ENCODE measurements at places on chromosomes 11 and 22.

DNA sequence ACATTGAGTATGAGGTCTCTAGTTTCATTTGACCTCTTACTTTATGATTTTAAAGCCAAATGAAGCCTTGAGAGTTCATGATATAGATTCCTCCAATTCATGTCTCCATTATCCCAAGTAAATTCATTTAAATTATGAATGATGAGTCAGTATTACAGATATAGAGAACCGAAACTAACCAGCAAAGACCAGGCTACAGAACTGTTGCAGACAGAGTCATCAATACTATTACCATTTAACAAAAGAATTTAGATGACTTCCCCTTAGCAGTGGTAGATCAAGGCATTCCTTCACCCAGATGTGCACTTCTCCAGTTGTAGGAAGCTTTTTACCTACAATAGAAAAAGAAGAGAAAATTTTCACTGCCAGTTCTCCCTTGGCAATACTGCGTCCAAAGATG, 11.8 kb upstream of the CCDC89 start:
- DNase-seq: no peak

DNA sequence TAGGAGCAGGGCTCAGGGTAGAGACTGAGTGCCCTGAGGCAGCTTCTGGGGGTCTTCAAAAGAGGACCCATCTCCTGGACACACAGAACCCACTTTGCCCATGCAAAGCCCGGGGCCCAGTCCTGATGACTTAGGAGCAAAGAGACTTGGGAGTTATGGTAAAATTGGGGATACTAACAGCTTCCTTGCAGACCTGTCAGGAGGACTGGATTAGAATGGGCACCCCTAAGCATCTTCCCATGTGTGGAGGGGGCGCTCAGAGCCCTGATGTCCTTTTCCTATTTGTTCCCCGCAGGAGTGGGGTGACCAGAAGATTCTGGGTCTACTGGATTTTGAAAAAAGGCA, 100.0 kb downstream of the WNT7B start:
- DNase-seq: no peak

DNA sequence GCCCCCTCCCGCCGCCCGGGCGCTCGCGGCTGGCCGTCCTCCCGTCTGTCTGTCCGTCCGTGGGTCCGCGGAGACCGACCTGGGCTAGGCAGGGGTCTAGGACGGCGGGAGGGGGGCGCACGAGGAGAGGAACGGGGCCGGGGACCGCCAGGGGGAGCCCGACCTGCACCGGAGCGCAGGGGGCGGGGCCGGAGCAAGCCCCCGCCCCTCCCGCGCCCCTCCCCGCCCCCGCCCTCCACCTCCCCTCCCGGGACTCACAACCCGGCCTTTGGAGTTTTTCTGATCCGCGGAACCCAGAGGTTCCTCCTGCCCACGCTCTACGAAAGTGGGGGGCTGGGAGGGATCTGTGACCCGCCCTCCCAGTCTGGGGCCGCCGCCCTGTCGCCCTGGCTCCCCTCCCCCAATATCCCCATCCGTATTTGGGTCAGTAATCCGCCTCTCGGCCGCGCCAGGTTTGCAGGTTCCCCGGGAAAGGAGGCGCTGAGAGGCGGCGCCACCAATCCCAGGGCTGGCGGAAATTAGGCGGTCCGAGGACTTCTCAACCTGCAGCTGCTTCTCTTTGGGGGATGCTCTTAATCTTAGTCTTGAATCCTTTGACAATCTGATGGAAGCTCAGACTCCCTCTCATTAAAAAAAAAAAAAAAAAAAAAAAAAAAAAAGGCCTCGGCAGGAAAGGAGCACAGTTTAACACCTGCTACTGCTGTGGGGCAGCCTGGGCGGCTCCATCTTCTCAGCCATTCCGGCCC, 925 bp upstream of the KCNJ11 start:
- DNase-seq: peak; percentile 57

DNA sequence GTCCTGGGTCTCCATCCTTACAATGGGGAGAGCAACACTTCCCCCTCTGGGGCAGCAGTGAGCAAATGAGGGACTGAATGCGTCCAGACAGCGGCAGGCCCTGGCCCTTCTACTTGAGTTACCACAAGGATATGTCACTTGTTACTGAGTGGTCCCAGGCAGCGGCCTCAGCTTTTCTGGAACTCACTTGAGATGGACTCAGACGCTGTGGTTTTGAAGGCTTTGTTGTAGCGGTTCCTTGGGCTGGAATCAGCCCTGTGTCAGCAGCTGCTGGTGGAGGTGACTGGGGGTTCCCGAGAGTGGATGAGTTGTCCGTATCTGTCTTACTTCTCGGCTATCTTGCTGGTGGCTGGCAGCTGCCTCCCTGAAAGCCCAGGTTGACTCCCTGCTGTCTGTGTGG, 77.0 kb downstream of the MICAL2 start:
- DNase-seq: no peak

GRCh38 chr22:24760708-24761306, 13.7 kb downstream of the PIWIL3 start:
- no peak for DNase-seq

GRCh38 chr11:62267576-62267975, 2.4 kb upstream of the SCGB2A2 start:
- no peak for DNase-seq

DNA sequence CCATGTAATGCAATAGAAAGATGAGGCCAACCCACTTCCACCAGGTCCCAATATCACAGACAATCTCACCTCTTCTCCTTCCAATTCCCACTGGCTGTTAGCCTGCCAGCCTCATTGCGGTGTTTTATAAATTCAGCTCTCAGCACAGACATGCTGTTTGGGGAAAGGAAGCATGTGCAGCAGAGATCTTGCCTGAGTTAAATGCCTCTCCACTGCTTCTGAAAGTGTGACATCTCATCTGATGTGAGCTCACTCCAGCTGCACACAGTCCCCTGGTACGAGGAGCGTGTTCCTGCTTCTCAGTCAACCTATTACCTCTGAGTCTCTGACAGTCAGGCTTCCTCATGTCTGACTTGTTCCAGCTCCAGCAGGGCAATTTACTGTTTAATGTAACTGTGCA, 122.7 kb upstream of the GUCY1A2 start:
- DNase-seq: no peak

GRCh38 chr22:46070215-46070802, 80.0 kb upstream of the PPARA start:
- no peak for DNase-seq

GRCh38 chr11:124761301-124762104, 587 bp downstream of the ESAM start:
- DNase-seq: no peak

- DNase-seq: no peak
Observed at GRCh38 chr11:9004183-9004926, 554 bp upstream of the NRIP3 start.

GRCh38 chr22:26435327-26436093, 6.5 kb downstream of the ASPHD2 start:
- no peak for DNase-seq

DNA sequence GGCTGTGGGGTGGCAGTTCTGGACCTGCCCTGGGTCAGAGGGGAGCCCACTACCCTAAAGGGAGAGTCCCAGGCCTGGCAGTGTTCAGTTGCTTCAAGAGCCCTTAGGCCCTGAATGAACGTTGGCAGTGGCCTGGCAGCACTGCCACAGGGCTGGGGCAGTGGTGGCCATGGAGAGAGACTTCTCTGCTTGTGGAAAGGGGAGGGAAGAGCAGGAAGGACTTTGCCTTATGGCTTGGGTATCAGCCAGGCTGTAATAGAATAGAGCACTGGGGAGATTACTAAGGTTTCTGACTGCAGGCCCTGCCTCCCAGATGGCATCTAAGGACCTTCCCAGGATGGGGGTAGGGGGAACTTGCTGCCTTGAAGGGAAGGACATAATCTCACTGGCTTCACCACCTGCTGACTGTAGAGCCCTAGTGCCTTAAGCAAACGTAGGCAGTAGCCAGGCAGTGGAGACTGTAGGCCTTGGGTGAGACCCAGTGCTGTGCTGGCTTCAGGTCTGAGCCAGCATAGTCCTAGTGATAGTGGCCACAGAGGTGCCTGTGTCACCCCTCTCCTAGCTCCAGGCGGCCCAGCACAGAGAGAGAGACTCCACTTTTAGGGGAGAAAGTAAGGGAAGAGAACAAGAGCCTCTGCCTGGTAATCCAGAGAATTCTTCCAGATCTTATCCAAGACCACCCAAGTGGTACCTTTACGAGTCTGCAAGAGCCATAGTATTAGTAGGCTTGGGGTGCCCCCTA, 27.6 kb downstream of the PLA2G6 start:
- no peak for DNase-seq

- DNase-seq: no peak
Observed at GRCh38 chr22:42208362-42208761, 62.1 kb downstream of the TCF20 start.

DNA sequence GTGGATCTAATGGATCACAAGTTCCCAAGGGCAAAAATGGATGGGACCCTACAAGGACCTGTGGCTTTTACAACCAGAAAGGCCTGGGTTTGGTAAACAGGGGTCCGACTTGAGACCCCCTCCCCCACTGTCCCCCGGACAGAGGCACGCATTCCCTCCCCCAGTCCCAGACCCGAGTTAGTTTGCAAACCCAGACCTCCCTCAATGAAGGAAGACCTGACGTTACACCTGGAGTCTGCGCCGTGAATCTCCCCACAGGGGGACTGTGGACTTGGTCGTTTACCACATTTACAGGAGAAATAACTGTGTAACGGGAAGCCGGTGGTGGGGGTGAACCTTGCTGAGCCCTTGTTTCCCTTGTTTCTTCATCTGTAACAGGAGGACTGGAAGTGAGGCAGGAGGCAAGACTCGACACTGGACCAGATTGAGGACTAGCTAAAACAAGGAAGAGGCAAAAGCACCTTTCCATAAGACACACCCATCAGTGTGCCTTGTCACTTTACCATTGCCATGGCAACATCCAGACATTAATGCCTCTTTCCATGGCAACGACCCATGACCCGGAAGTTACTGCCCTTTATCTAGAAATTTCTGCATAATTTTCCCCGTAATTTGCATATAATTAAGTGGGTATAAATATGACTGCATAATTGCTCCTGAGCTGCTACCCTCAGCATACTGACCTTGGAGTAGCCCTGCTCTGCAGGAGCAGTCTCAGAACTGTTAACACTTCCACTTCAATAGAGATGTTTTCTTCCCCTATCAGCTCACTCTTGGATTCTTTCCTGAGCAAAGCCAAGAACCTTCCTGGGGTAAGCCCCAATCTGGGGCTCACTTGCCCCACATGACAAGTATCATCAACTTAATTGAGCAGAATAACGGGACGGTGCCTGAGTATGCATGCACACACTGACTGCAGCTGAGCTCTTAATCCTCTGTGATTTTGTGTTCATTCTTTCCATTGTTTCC, 25.4 kb downstream of the PDGFB start:
- peak; percentile 22 for DNase-seq

DNA sequence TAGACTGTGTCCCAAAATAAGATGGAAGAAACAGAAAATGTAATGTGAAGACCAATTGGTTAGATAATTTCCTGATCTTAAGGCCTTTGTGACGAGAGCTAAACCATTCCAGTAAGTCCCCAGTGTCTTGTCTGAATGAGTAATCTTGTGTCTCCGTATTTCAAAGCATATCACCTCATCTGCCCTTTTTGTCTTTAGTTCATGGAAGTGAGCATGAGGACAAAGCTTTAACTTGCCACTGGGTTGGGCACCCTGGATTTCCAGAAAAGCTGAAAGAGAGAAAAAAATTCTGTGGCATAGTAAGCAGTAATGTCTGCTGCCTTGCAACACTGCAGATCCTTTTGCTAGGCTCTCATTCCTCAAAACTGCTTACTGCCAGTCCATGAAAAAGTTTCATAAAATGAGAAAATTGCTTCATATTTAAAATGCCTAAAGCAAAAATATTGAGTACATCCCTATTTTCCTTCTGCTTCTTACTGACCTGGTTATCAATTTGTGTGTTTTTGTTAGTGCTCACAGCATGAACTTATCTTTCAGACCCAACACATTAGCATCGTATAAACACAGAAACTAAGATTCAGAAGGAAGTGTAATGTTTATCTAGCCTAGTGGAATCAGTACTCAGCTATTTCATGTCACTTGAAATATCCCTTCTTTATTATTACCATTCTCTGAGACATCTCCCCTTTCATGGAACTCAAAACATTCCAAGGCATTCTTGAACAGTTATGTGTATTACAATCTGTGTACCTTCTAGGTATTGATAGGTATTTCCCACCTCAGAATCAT, 5.3 kb downstream of the CASP12 start:
- no peak for DNase-seq

- no peak for DNase-seq
Observed at GRCh38 chr11:38594895-38595294, 1996.9 kb upstream of the RAG2 start.

DNA sequence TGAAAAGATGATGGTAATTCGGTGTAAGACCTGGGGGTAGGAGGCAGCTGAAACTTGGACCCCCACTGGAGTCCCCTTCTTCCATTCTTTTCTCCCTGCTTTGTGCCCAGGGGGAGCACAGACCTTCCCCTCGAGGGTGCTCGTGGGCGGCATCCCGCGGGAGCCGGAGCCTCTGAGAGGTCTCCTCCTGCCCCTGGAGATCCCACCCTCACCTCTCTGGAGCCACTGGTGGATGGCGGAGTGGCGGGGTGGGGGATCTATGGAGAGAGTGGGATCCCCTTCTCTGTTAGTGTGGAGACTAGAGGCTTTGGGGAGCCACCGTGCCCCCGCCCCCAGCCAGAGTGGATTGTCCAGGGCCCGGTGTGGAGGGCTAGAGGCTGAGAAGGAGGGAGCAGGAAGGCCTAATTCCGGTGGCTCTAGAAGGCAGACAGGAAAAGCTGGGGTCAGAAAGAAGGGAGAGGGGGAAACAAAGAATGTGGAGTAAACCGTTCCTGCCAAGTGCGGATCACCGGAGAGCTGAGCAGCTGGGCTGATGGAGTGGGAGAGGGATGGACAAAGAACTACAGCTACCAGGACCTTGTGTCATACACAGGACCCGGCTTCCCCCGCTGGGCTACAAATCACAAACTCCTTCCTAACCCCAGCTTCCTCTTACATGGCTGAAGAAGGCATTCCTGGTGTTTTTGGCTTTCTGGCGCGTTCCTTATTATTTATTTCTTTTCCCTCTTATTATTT, 41.9 kb downstream of the KCNJ1 start:
- DNase-seq: no peak

- no peak for DNase-seq
Observed at GRCh38 chr11:121063728-121064127, 37.3 kb upstream of the TECTA start.

- DNase-seq: no peak
Observed at GRCh38 chr11:2974272-2974671, 17.9 kb downstream of the NAP1L4 start.

GRCh38 chr11:60334005-60334620, 7.1 kb downstream of the MS4A6E start:
- no peak for DNase-seq

Data from SW 1271 (cell line).